H1 (cell line): ENCODE measurements at places on chromosomes 7 and 10. TPM values are rescaled to one million over a fixed set of nuclear protein-coding genes. Genes with fewer than 3 reads are reported as not detected.

DNA sequence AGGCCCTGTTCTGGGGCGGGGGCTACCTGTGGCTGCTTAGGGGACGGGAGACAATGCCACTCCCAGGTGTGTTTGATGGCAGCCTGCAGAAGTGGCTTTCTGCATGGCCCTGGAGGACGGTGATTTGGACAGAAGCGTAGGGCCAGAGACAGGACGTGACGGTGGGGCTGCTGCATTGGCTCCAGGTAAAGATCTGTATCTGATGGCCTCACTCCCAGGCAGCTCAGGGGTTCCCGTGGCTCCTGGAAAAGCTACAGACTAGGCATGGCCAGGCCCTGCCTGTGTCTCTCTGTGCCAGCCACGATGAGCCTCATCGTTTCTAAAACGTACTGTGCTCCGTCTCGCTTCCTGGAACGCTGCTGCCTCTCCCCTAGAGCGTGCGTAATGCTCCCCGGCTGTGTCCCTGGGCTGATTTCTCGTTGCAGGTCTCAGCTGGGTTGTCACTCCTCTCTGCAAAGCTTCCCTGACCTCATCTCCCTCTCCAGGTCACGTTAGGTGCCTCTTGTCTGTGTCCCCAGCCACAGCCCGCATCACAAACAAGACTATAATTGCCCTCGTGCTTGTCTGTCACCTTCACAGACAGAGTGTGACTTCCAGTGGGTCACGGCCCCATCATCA is 12.6 kb downstream of the GTF2IRD1 start:
- H3K27me3 ChIP-seq: no peaks in the 10 kb centered on the region
- H3K4me3 ChIP-seq: no peak overlapping the region
- peaks cover 6% of the 10 kb centered on the region; the same call in 1 of the 2 replicates for H3K4me1 ChIP-seq
- DNase-seq: no peak
- H3K27ac ChIP-seq: no peak overlapping the region

- H3K36me3 ChIP-seq: no peaks in the 10 kb centered on the region
- H3K4me3 ChIP-seq: no peak overlapping the region
- no peaks in the 10 kb centered on the region for H3K4me1 ChIP-seq
- H3K27ac ChIP-seq: no peak overlapping the region
- no peaks in the 10 kb centered on the region for H3K27me3 ChIP-seq
These were observed 19.6 kb downstream of the NPC1L1 start for GRCh38 chr7:44521347-44522095.

DNA sequence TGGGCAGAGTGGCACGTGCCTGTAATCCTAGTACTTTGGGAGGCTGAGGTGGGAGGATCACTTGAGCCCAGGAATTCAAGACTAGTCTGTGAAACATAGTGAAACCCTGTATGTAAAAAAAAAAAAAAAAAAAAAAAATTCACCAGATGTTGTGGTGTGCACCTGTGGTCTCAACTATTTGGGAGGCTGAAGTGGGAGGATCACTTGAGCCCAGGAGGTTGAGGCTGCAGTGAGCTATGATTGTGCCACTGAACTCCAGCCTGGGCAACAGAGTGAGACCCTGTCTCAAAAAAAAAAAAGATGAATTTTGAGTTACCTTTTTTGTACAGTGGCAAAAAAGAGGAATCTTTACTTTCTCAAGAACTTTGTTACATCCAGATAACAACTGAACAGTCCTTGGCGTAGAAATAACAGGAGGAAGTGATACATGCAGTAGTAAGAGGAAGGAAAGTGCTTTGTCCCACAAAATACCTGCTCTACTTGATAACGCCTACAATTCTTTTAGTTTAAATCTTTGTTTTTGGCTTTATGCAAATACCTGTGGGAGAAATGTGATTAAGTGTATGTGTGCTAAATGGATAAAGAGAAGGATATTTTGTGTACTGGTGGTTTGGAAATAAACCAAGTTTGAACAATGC is 29.3 kb downstream of the SPAG6 start:
- no peaks in the 10 kb centered on the region for H3K36me3 ChIP-seq
- H3K27ac ChIP-seq: no peak overlapping the region
- no peak for DNase-seq
- no peak overlapping the region for H3K4me3 ChIP-seq
- H3K27me3 ChIP-seq: no peaks in the 10 kb centered on the region
- H3K4me1 ChIP-seq: no peaks in the 10 kb centered on the region; the same call in 1 of the 2 replicates

Gene ZRANB1
- total RNA-seq: 17.7 and 19.9 TPM in 2 replicates

Gene GRID2IP
- total RNA-seq: 1.0 and 1.3 TPM in 2 replicates

GRCh38 chr10:117249493-117250093 is 8.7 kb downstream of the SLC18A2 start:
- H3K36me3 ChIP-seq: no peaks in the 10 kb centered on the region
- no peak for DNase-seq
- no peak overlapping the region for H3K4me3 ChIP-seq
- no peaks in the 10 kb centered on the region for H3K27me3 ChIP-seq
- H3K4me1 ChIP-seq: no peaks in the 10 kb centered on the region; the same call in 1 of the 2 replicates

- H3K4me3 ChIP-seq: no peak overlapping the region
- no peaks in the 10 kb centered on the region; the same call in 1 of the 2 replicates for H3K4me1 ChIP-seq
- peaks cover 8% of the 10 kb centered on the region for H3K27me3 ChIP-seq
- H3K27ac ChIP-seq: no peak overlapping the region
- no peak for DNase-seq
These were observed 6.7 kb downstream of the GSDME start for GRCh38 chr7:24750441-24751055.

DNA sequence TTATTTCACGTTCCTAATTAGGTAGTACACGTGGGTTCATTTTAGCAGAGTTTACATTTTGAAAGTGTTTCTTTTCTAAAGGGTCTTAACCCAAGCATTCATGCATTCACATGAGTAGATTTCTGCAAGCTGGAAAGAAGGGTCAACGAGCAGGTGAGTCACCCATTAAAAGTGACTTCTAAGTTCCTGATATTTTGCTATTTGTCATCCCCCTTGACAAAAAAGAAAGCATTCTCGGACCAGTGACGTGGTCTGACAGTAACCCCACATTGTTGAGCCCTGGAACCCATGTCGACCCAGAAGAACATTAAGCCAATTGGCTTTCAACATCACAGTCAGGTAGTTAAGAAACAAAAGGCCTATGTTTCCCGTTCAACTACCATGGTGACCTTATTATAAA is 49.6 kb downstream of the ABCB5 start:
- H3K4me3 ChIP-seq: no peak overlapping the region
- no peaks in the 10 kb centered on the region for H3K27me3 ChIP-seq
- H3K27ac ChIP-seq: no peak overlapping the region
- no peaks in the 10 kb centered on the region for H3K4me1 ChIP-seq

Gene SAMD9L
- not detected in 2 replicates for total RNA-seq

Gene ODAD2
- 4.1 and 4.3 TPM in 2 replicates for total RNA-seq

DNA sequence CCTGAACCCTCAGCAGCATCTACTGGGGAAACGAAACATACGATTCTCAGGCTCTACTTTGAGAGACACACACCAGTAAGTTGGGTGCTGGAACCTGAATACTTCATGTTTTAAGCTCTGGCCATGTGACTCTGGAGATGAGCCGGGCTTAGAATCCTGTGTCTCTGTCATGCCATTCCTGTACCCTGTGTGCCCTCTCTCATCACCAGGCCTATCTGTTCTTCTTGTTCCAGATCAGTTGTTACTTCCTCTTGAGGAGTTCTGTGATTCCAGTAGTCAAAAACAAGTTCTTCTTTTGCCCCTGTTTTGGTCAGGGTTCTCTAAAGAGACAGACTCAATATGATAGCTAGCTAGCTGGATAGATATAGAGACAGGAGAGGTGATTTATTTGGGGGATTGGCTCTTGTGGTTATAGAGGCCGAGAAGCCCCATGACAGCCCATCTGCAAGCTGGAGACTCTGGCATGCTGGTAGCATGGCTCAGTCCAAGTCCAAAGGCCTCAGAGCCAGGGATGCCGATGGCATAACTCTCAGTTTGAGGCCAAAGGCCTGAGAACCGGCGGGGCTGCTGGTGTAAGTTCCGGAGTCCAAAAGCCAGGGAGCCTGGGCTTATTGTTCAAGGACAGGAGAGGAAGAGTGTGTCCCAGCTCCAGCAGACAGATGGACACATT is 54.3 kb downstream of the CHN2 start:
- no peak overlapping the region for H3K27ac ChIP-seq
- no peaks in the 10 kb centered on the region for H3K4me1 ChIP-seq
- no peaks in the 10 kb centered on the region for H3K36me3 ChIP-seq
- DNase-seq: no peak

DNA sequence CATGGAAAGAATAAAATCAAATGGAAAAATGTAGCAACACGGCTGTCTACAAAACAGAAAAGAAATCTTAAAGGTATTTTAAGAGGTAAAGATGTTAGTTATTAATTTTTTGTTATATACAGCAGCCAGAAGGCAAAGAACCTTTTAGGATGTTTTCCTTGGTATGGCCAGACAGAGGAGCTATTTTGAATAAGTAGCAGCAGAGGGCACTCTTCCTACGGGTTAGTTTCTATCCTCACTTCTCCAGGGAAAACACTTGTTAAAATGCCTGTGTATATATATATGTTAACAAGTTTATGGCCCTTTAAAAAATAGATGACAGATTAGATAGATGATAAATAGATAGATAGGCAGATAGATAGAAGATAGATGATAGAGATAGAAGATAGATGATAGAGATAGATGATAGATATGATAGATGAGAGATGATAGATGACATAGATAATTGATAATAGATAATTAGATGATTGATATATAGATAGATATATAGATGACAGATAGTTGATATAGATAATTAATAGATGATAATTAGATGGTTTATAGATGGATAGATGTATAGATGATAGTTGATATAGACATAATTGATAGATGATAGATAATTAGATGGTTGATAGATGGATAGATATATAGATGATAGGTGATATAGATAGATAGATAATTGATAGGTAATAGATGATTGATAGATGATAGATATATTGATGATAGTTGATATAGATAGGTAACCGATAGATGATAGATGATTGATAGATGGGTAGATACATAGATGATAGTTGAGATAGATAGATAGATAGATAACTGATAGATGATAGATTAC is 57.8 kb upstream of the WIPF3 start:
- H3K27ac ChIP-seq: no peak overlapping the region
- no peak for DNase-seq
- H3K4me1 ChIP-seq: no peaks in the 10 kb centered on the region
- H3K36me3 ChIP-seq: no peaks in the 10 kb centered on the region

GRCh38 chr10:8102708-8103401 is 48.4 kb downstream of the GATA3 start:
- no peak overlapping the region for H3K27ac ChIP-seq
- H3K36me3 ChIP-seq: no peaks in the 10 kb centered on the region
- H3K4me3 ChIP-seq: no peak overlapping the region
- no peaks in the 10 kb centered on the region for H3K27me3 ChIP-seq
- DNase-seq: no peak

Gene GPR26
- 0.09 and 0.10 TPM in 2 replicates for total RNA-seq

- no peak overlapping the region; the same call in 1 of the 2 replicates for H3K4me3 ChIP-seq
- DNase-seq: no peak
- no peak overlapping the region for H3K27ac ChIP-seq
- H3K36me3 ChIP-seq: no peaks in the 10 kb centered on the region
- peaks cover 77% of the 10 kb centered on the region for H3K27me3 ChIP-seq
These were observed 2.4 kb downstream of the GATA3 start for GRCh38 chr10:8056871-8057331.

GRCh38 chr7:32952876-32953275 is 4.4 kb upstream of the FKBP9 start:
- no peak overlapping the region for H3K4me3 ChIP-seq
- H3K27me3 ChIP-seq: no peaks in the 10 kb centered on the region
- peaks cover 5% of the 10 kb centered on the region; the same call in 1 of the 2 replicates for H3K4me1 ChIP-seq
- DNase-seq: no peak

GRCh38 chr10:1752153-1752552 is 14.8 kb upstream of the ADARB2 start:
- H3K27me3 ChIP-seq: no peaks in the 10 kb centered on the region
- H3K36me3 ChIP-seq: no peaks in the 10 kb centered on the region
- peaks cover 8% of the 10 kb centered on the region; the same call in 1 of the 2 replicates for H3K4me1 ChIP-seq
- H3K4me3 ChIP-seq: no peak overlapping the region
- DNase-seq: no peak

DNA sequence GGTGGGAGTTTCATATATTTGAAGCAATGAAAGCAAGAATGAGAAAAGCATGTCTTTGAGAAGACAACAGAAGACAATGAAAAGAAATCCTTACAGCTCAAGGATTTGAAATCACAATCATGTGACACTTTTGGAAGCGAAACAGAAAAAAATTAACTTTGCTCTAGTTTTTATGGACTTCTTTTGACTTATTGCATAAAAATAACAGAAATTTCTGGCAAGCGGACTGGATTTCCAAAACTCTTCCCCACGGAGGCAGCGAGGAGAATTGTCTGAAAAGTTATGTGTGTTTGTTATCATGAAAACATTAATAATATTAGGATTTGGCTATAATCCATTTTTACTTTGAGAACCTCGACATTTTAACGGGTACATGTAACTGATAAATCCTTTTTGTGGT is 223.3 kb downstream of the LRMDA start:
- H3K4me3 ChIP-seq: no peak overlapping the region
- no peak overlapping the region for H3K27ac ChIP-seq
- H3K27me3 ChIP-seq: 0 out of 2 replicates have a peak, but pooled peaks cover 2% of the 10 kb centered on the region
- DNase-seq: no peak
- no peaks in the 10 kb centered on the region for H3K4me1 ChIP-seq
- no peaks in the 10 kb centered on the region for H3K36me3 ChIP-seq
